ENCODE measurements at places on chromosomes 6 and 20.

GRCh38 chr6:156876302-156876701 lies 99.1 kb downstream of the ARID1B start:
- no peak for DNase-seq

DNA sequence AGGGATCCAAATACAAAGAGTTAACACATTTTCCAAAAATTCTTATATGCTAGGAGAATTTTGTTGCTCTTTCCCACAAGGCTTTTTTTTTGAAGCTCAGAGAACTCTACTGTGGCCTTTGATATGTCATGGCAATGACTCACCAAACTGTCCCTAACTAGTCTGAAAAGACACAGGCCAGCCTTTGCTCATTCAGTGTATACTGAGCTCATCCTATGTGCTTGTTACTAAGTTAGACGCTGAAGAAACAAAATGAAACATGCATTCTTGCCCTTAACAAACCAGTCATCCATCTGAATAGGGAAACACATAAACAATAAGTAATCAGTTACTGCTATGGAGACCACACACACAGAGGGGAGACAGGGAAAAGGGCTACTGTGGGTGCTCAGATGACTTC lies 291.8 kb downstream of the FOXC1 start:
- no peak for DNase-seq

- peak; percentile 8 for DNase-seq
These were observed 519.4 kb upstream of the ZNF337 start for GRCh38 chr20:26216025-26216424.

DNA sequence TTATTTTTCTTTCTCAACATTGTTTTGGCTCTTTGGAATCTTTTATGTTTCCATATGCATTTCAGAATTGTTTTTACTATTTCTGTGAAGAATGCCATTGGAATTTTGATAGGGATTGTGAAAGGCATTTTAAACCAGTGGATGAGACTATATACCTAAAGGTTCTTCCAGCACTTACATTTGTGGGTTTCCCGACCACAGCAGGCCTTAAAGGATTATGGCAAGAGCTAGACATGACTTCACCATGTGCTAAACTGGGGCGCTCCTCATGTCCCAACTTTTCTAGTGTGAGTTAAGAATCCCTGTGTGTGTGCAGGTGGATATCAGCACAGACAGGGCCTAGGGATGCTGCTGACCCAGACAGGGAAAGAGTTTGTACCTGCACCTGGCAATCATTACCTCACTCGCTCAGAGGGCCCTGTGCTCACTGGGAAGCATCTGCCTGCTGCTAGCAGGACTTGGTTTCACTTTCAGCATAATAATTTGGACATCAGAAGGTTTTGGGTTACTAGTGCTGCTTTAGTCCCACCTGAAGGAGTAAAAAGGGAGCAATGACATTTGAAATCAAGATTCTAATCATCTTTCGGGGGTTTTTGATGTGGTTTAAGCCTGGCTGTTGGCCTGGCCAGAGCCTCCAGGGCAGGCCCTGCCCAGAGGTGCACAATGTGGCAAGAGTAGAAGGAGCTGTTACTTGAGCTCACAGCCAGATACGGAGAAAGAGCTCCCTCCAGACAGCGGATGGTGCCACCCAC lies 137.1 kb downstream of the CDC5L start:
- DNase-seq = no peak

DNA sequence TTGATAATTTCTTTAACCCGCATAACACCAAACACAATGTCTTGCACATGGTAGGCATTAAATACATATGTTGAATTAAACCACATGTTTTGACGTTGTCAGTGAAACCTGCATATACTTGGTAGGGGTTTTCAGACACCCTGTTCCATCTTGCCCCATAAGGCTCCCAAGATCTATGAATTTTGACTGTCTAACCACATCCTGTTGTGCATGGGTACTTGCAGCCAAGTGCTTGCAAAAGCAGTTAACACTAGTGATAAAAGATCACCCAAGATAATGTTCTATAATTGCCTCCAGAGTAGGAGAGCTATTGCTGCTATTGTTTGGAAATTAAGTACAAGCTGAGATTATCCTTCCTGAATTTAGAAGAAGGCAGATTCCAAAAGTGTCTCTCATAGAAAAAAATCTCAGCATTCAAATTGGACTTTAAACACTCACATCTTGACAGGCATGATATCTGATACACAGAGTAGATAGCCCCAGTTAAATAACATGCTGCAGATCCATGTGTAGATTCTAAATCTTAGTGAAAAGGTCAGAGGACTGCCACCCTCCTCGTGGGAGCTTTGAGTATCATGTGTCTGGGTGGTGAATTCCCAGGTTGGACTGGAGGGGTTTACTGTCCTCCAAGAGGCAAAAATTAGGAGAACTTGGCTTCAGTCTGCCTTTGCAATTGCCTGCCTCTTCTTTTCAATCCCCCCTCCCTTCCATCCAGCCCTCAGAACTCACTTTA lies 25.8 kb upstream of the CCN6 start:
- no peak for DNase-seq

DNA sequence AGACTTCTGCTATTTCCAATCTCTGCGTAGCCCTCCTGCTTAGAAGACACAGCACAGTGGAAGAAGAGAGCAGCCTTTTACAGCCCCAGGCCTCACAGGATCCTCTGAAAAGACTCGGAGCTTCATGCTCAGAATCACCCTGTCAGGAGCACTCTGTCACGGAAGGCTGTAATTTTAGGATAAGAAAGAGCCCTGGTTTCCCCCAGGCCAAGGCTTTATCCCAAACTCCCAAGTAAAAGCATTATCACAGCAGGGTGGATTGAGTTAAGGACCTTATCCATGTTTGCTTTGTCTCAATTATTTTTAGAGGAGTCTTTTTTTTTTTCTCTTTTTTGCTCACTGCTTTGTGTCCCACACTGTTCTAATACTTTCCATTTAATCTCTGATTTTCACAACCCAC lies 39.2 kb downstream of the ANKS1A start:
- DNase-seq = no peak

- DNase-seq = peak; percentile 45
These were observed 531.3 kb upstream of the JAG1 start for GRCh38 chr20:11204926-11205768.

DNA sequence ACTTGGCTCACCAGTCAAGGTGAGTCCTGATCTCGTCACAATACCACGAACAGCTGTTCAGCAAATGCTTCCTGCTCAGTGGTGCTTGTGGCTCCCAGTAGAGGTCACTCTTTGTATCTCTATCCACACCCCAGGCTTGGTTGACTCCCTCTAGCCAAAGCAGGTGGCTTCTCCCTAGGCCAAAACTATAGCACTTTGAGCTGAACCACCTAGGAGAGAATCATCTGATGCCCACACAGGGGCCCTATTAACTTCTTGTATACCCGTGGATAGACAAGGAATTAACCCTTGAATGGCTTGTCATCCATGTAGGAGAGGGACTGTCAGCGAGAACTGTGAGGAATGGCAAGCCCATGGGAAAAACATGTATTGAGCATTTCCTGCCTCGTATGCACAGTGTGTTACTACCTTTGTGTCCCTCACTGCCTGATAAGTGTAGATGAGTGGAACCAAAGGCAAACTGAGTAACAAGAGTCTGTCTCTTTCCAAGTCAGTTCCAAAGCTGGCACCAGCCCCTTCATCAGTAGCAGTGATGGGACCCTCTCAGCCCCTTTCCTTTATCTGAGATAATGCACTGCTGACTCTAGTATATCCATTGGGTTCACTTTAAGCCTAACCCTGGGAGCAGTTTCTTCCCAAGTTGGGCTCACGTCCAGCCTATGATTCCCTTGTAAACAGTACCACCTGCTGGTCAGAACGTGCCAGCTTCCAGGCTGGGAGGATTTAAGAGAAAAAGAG lies 42.5 kb downstream of the EIF2S2 start:
- peak; percentile 78 for DNase-seq

- DNase-seq = no peak
These were observed 12.9 kb upstream of the CCN6 start for GRCh38 chr6:112040956-112041355.
